ENCODE measurements at places on chromosomes 5 and 9. TPM values are rescaled to one million over a fixed set of nuclear protein-coding genes. Genes with fewer than 3 reads are reported as not detected.

The PCDHA4 gene
- total RNA-seq, result 9.5 TPM

DNA sequence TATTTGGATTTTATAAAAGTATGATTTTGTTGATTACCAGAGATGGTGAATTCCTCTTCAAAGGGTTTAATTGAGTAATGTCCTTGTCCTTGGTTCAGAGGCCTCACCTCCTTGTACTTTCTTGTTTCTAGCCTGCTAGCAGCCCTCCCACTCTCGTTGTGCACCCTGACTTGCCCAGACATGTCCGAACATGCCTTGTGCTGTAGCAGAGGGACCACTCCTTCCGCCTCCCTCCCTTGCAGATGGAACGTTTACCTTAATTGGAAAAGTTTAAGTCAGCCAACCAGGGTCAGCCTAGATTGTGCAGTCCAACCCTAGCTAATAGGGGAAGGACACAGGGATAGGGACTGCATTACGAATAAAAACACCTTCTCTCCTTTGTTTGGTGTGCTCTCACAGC, 406.9 kb upstream of the NMUR2 start:
- H3K4me3 ChIP-seq, result no peak overlapping the region
- no peaks in the 10 kb centered on the region for H3K27me3 ChIP-seq
- no peak overlapping the region for H3K27ac ChIP-seq
- DNase-seq, result no peak
- no peaks in the 10 kb centered on the region for H3K36me3 ChIP-seq

DNA sequence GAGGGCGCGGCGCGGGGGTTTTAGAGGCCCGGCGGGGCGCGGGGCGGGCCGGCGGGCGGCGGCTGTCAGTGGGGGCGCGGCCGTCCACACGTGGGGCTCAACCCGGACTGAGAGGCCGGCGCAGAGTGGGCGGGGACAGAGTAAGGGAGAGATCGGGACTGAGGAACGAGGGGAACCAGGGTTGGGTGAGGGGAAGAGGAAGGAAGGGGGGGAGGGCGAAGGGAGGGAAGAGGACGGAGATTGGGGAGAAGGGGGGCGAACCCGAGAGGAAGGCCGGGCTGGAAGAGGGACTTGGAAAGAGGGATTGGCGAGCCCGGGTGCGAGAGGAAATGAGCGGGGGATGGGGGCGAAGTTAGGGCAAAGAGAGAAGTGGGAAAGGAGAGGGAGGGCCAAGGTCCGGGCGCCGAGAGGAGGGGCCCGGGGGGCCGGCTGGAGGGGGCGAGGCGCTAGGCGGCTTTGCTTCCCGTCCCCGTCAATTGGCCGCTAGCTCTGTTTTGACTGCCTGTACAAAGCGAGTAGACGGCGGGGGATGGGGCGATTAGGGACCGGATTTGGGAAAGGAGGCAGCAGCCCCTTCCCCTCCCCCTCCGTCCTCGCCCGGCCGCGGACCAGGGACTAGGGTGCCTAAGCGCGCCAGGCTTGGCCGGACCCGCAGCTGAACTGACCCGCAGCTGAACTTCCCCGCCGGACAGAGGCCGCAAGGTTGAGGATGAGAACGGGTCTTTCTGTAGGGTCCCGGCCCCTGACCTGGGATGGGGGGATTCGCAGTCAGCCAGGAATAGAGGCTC, 399 bp upstream of the FBN2 start:
- no peaks in the 10 kb centered on the region for H3K27me3 ChIP-seq
- peak overlapping the region; percentile 57 for H3K27ac ChIP-seq
- peak; percentile 62 for DNase-seq

The MSANTD3 gene
- total RNA-seq, result 76.0 TPM

- peaks cover 2% of the 10 kb centered on the region for H3K27me3 ChIP-seq
- no peak for DNase-seq
- H3K27ac ChIP-seq, result no peak overlapping the region
- H3K4me3 ChIP-seq, result no peak overlapping the region
These were observed 104.3 kb upstream of the CLINT1 start for GRCh38 chr5:157963244-157963643.

GRCh38 chr5:14286574-14287421, 143.7 kb downstream of the TRIO start:
- no peak overlapping the region for H3K27ac ChIP-seq
- H3K27me3 ChIP-seq, result no peaks in the 10 kb centered on the region
- DNase-seq, result no peak
- H3K36me3 ChIP-seq, result peaks cover 72% of the 10 kb centered on the region

DNA sequence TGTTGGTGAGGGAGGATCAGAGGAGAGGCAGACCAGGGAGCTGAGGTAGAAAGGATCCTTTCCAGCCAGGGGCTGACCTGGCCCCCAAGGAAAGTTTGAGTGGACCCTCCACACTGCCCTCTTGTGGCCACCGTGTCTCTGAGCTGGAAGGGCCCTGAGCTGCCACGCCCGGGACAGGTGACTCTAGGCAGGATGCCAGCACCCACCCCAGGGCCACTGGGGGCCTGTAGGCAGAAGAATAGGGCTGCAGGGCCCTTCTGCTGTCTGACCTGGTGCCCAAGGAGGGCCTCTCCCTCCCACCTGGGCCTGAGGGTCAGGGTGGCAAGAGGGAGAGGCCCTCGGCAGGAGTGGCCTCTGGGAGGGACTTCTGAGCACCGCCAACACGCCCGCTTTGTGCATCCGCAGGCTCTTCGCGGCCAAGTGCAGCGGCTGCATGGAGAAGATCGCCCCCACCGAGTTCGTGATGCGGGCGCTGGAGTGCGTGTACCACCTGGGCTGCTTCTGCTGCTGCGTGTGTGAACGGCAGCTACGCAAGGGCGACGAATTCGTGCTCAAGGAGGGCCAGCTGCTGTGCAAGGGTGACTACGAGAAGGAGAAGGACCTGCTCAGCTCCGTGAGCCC, 76.8 kb downstream of the LMX1B start:
- no peak overlapping the region for H3K4me3 ChIP-seq
- no peaks in the 10 kb centered on the region for H3K36me3 ChIP-seq
- H3K27me3 ChIP-seq, result peaks cover 18% of the 10 kb centered on the region
- H3K4me1 ChIP-seq, result no peaks in the 10 kb centered on the region
- no peak overlapping the region for H3K27ac ChIP-seq

- no peaks in the 10 kb centered on the region for H3K36me3 ChIP-seq
- no peak overlapping the region for H3K4me3 ChIP-seq
- H3K4me1 ChIP-seq, result no peaks in the 10 kb centered on the region
- H3K27ac ChIP-seq, result no peak overlapping the region
These were observed 495.8 kb upstream of the RORB start for GRCh38 chr9:74001382-74001781.

The OR1Q1 gene
- total RNA-seq, result not detected

DNA sequence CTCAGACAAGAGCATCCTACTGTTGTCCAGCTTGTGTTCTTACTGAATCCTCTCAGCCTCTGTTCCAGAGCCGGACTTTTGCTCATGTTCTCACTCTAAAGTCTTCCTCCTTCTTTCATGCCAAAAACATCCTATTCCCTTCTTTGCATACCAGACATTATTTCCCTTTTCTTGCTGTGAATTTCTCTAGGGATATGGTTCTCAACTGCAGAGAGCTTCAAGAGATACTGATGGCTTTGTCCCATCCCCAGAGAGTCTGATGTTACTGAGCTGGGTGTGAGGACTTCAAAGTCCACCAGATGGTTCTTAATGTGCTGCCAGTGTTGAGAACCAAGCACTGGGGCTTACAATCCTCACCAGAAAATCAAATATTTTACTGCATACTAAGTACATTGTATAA, 98.6 kb upstream of the FER start:
- DNase-seq, result no peak
- no peaks in the 10 kb centered on the region for H3K36me3 ChIP-seq
- H3K4me1 ChIP-seq, result peaks cover 9% of the 10 kb centered on the region
- H3K27me3 ChIP-seq, result no peaks in the 10 kb centered on the region
- H3K4me3 ChIP-seq, result no peak overlapping the region

- no peak for DNase-seq
- no peaks in the 10 kb centered on the region for H3K36me3 ChIP-seq
- peaks cover 13% of the 10 kb centered on the region for H3K4me1 ChIP-seq
- H3K27ac ChIP-seq, result no peak overlapping the region
These were observed 405.5 kb downstream of the PDE4D start for GRCh38 chr5:59487772-59488729.

The EGFLAM gene
- 1.1 TPM for total RNA-seq

DNA sequence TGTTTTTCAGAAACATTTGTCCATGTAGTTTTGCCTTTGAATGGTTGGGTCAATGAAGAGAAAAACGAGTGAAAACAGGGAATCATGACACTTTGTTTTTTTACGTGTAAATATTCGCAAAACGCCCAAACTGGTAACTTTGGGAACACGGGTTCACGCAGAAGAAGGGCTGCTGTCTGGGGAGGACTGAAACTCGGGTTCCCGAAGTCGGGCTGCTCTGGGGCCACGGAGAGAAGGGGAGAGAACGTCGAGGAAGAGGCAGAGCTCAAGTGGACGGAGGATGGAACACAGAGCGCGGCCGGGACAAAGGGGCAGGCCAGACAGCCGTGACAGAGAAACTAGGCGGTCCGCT, 478 bp upstream of the SETD9 start:
- H3K36me3 ChIP-seq, result no peaks in the 10 kb centered on the region
- no peak for DNase-seq
- peak overlapping the region; percentile 91 for H3K27ac ChIP-seq
- H3K4me3 ChIP-seq, result peak overlapping the region; percentile 74
- no peaks in the 10 kb centered on the region for H3K27me3 ChIP-seq
- peaks cover 13% of the 10 kb centered on the region for H3K4me1 ChIP-seq

GRCh38 chr5:108541836-108542235, 159.9 kb upstream of the FBXL17 start:
- H3K4me3 ChIP-seq, result no peak overlapping the region
- no peak for DNase-seq
- no peaks in the 10 kb centered on the region for H3K4me1 ChIP-seq
- no peak overlapping the region for H3K27ac ChIP-seq
- no peaks in the 10 kb centered on the region for H3K36me3 ChIP-seq

- DNase-seq, result peak; percentile 25
- H3K36me3 ChIP-seq, result no peaks in the 10 kb centered on the region
- H3K4me3 ChIP-seq, result peak overlapping the region; percentile 60
- H3K27me3 ChIP-seq, result peaks cover 28% of the 10 kb centered on the region
- peaks cover 8% of the 10 kb centered on the region for H3K4me1 ChIP-seq
- H3K27ac ChIP-seq, result no peak overlapping the region
These were observed 1.9 kb downstream of the VLDLR start for GRCh38 chr9:2623288-2624050.

GRCh38 chr9:111622626-111623025, 8.5 kb upstream of the DNAJC25 start:
- H3K27ac ChIP-seq, result no peak overlapping the region
- H3K4me1 ChIP-seq, result no peaks in the 10 kb centered on the region
- DNase-seq, result peak; percentile 52
- H3K4me3 ChIP-seq, result no peak overlapping the region

- no peaks in the 10 kb centered on the region for H3K27me3 ChIP-seq
- H3K27ac ChIP-seq, result no peak overlapping the region
- no peak overlapping the region for H3K4me3 ChIP-seq
- peaks cover 37% of the 10 kb centered on the region for H3K4me1 ChIP-seq
- DNase-seq, result no peak
These were observed 172.6 kb downstream of the RGS3 start for GRCh38 chr9:113636165-113636564.

DNA sequence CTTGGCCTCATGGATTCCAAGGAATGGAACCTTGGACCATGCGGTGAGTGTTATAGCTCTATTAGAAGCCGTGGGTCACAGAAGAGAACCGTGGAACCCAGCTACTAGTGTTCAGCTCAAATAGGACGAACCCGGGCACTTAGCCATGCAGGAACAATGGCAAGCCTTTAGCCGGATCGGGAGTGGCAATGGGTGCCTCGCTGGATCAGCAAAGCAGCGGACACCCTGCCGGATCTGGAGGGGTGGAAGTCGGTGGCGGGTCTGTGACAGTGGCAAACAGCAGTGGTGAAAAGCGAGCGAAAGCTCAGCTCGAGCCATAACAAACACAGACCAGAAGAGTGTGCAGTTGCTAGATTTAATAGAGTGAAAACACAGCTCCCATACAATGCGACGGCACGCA, 2.4 kb upstream of the CDO1 start:
- H3K36me3 ChIP-seq, result no peaks in the 10 kb centered on the region
- no peak overlapping the region for H3K4me3 ChIP-seq
- peaks cover 10% of the 10 kb centered on the region for H3K4me1 ChIP-seq
- no peak for DNase-seq

The SLC6A18 gene
- total RNA-seq, result not detected

- no peaks in the 10 kb centered on the region for H3K27me3 ChIP-seq
- H3K4me1 ChIP-seq, result no peaks in the 10 kb centered on the region
- DNase-seq, result no peak
- H3K27ac ChIP-seq, result no peak overlapping the region
- no peaks in the 10 kb centered on the region for H3K36me3 ChIP-seq
These were observed 107.8 kb upstream of the NR4A3 start for GRCh38 chr9:99713838-99714306.

DNA sequence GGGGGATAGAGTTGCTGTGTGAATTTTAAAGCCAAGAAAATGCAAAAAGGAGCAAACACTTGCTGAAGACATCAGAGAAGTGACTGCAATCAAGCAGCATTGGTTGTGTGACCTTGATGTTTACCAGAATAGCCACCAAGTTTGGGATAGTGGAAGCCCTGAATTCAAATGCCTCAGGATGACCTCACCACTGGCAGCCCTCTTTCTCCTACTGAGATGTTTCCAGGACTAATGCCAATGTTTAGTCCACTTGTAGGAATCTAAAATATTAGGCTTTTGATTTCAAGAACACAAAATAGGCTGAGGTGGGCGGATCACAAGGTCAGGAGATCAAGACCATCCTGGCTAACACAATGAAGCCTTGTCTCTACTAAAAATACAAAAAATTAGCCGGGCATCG, 112.2 kb upstream of the NUDT12 start:
- no peaks in the 10 kb centered on the region for H3K36me3 ChIP-seq
- H3K4me1 ChIP-seq, result peaks cover 3% of the 10 kb centered on the region
- H3K27ac ChIP-seq, result no peak overlapping the region
- no peak overlapping the region for H3K4me3 ChIP-seq

The SLC46A2 gene
- total RNA-seq, result not detected

The SLC36A3 gene
- total RNA-seq, result not detected

GRCh38 chr5:81420039-81420667, 26.2 kb upstream of the ACOT12 start:
- H3K4me1 ChIP-seq, result peaks cover 27% of the 10 kb centered on the region
- H3K27ac ChIP-seq, result peak overlapping the region; percentile 93
- H3K36me3 ChIP-seq, result no peaks in the 10 kb centered on the region
- H3K27me3 ChIP-seq, result no peaks in the 10 kb centered on the region

The PLAC8L1 gene
- total RNA-seq, result 2.7 TPM

DNA sequence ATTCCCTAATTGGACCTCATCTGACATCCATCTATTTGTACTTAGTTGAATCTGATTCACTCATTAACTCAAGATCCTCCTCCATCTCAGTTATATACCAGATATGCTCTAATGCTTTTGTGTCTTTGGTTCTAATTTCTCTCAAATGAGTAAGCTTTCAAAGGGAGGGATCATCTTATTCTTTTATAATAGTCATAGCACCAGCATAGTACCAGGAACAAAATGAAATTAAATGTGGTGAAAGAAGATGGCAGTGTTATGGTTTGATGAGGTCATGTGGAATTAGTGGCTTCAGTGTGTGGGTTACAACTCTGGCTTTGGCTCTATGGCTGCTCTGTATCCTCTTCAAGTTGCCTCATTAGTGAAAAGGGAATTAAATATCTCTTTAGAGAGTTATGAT, 32.5 kb upstream of the ZNF366 start:
- DNase-seq, result no peak
- peaks cover 3% of the 10 kb centered on the region for H3K27me3 ChIP-seq
- no peak overlapping the region for H3K27ac ChIP-seq
- no peak overlapping the region for H3K4me3 ChIP-seq
- H3K36me3 ChIP-seq, result no peaks in the 10 kb centered on the region

GRCh38 chr9:107472581-107473340, 16.8 kb downstream of the KLF4 start:
- peaks cover 3% of the 10 kb centered on the region for H3K4me1 ChIP-seq
- no peak for DNase-seq
- H3K27me3 ChIP-seq, result peaks cover 4% of the 10 kb centered on the region
- no peak overlapping the region for H3K4me3 ChIP-seq
- H3K36me3 ChIP-seq, result no peaks in the 10 kb centered on the region
- no peak overlapping the region for H3K27ac ChIP-seq

Measured in astrocyte (in vitro differentiated cells and primary cell).